ENCODE measurements at places on chromosomes 1 and 21.

- DNase-seq: no peak
Observed at GRCh38 chr1:195979646-195980045, 628.6 kb downstream of the KCNT2 start.

DNA sequence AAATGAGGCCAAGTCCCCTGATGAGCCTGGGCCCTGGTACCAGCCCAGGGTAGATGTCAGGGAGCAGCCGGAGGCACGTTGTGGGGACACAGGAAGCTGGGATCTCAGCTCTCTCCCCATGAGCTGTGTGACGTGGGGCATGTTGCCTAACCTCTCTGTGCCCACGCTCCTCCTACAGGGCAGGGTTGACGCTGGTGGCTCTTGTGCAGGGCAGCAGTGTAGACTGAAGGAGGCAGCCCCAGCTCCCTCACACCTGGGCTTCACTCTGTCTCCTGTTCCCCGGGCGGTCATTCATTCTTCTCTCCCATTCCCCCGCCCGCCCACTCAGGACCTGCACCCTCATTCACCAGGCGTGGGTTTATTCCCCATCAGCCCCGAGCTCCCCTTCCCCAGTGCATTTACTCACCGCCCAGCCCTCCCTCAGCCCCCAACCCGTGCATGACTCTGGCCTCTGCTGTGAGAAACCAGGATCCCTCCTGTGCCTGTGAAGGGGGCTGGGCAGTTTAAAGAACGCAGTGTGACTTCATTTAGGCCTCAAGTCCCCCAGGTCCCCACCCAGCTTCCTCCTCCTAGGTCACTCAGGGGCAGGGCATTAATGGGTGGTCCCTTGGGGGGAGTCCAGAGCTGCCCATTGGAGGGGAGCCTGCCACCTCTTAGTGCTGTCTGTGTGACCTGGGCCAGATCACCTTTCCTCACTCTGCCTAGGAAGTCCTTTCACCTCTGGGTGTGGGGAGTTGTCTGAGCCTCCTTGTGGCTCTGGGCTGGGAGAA, 285.7 kb downstream of the PTPRU start:
- DNase-seq: peak; percentile 55

GRCh38 chr21:23986987-23987386, 1620.3 kb downstream of the MRPL39 start:
- DNase-seq: no peak

DNA sequence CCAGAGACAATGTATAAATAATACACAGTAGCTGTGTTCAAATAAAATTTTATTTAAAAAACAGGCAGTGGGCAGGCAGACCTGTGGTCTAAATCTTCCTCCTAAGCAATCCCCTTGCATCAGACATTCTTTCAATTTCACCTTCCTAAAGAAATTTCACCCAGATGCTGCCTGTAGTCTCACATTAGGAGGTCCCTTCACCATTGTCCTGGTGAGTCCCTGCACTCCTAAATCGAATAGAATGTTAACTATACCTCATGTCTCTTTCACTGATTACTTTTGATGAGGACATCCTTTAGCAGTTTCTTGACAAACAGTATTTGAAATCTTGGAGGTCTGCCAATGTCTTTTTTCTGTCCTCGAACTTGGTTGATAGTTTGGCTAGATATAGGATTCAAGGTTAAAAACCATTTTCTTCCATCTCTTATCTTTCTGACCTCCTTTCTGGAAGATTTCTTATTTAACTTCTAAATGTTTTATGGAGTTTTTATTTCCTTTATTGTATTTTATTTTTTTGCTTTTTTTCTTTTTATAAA, 77.5 kb downstream of the LPGAT1 start:
- DNase-seq: no peak

GRCh38 chr1:19156676-19157075, 53.4 kb downstream of the UBR4 start:
- DNase-seq: no peak

- no peak for DNase-seq
Observed at GRCh38 chr1:42046761-42047507, 106.3 kb upstream of the GUCA2B start.

DNA sequence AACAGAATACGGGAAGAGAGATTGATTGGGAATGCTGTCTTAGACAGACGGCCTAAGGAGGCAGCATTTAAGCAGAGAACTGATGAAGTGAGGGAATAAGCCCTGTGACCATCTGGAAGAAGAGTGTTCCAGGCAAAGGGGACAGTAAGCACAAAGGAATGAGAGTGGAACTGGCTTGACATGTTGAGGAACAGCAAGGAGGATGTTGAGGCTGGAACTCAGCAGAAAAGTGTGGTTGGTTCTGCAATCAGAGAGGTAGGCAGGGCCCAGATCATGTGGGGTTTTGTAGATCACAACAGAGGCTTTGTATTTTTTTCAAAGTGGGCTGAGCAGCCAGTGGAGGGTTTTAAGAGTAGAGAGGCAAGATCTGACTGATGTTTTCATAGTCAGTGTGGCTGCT, 157.4 kb downstream of the DNM3 start:
- no peak for DNase-seq

DNA sequence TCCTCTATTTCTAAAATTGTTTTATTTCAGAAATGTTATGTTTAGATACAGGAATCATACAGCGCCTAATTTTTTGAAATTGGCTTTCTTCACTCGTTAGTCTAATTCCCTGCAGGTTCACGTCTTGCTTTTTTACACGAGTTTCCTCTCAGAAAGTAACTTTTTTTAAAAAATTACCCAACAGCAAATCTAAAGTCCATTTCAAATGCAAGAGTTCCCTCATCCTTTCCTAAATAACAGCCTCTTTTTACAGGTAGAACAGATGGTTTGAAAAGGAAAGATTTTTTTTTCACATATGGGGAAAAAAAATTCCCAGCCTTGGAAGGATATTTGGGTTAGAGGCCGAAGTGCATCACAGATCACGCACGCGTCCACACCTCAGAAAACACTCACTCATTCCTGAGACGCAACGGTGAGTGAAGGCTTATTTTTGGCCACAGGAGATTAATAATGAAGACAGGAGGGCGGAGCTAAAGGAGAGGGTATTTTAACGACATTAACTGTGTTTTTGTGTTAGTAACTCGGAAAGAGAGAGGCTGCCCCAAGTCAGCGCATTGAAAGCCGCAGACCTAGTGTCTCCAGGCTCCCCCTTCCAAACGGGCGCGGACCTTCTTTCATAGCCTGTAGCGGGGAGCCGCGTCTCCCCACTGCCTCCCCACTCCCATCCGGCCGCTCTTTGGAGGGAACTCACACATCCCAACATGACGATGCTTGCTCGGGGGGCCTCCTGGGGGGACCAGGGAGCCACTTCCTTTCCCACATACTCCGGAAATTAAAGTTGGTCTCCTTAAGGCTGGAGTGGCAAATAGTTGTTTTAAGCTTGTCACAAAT, 969 bp upstream of the RIPK4 start:
- DNase-seq: peak; percentile 74

DNA sequence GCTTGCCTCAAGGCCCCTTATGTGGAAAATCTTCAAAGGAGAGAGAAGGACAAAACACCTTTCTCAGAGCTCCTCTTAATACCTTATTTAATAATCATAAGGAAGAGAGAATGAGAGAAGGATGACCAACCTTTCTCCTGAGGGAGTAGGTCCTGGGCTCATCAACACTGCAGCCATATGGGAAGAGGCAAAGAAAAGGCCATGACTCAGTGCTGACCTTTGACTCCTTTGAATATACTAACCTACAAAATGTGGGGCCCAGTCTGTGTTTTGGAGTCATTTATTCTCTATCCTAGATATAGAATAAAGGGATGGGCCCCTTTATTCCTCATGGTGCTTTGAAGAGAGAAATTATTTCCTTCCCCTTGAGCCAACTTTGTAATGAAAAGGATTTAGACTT, 38.3 kb downstream of the CAMSAP2 start:
- DNase-seq: no peak

DNA sequence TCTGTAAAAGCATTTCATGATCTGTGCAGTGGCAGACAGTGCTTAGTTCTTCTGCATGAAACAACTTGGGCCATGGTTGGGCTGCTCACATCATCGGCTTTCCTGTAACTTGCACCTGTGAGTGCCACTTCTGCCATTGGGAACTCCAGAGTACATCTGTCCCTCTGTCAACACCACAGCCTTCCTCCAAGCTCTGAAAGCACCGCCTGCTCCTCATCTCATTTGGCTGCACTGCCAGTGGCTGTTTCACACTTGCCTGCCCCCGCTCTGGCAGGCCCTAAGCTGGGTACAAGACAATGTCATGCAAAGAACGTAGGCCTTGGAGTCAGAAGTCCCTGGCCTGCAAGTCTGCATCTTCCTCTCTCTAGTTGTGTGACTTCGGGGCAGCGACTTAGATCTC, 46.4 kb downstream of the DDX20 start:
- DNase-seq: no peak

All from coronary artery (tissue), 2 donors.